ENCODE measurements at places on chromosomes 1 and 21.

GRCh38 chr1:82449506-82450057, 648.8 kb downstream of the ADGRL2 start:
- DNase-seq = no peak

DNA sequence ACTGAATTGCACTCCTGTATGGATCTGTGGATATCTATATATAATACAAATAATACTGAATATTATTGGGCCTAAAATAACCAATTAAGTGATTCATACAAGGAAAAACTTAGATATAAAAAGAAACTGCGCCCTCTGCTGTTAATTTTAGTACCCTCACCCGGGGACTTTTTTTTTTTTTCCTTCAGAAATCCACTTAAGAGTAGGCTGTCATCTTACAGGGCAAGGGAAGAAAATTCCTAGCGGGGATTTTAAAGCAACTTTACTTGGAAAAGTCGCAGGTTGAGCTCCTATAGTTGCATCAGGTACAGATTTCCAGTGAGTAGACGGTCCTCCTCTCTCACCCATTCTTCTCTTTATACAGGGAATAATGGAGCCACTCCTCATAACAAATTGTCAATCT, 1.3 kb downstream of the NTNG1 start:
- DNase-seq = peak; percentile 45

DNA sequence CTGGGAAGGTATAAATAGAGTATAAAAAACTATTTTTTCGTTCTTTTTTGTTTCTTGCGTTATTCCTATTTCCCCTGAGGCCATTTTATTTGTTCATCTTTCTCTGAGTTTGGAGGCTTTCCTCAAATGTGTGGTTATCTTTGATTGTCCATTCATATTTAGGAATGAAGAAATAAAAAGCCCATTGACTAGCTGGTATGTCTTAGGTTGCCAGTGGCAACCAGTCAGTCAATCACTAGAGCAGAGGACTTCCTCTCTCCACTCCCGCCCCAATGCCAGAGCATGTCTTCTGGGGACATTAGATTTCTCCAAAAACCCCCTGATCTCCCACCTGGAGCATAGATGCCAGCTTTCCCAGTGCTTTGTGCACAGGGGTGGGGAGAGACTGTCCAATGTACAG, 20.7 kb upstream of the FOXE3 start:
- no peak for DNase-seq

GRCh38 chr1:31166462-31166861, 73.2 kb downstream of the NKAIN1 start:
- DNase-seq = no peak

DNA sequence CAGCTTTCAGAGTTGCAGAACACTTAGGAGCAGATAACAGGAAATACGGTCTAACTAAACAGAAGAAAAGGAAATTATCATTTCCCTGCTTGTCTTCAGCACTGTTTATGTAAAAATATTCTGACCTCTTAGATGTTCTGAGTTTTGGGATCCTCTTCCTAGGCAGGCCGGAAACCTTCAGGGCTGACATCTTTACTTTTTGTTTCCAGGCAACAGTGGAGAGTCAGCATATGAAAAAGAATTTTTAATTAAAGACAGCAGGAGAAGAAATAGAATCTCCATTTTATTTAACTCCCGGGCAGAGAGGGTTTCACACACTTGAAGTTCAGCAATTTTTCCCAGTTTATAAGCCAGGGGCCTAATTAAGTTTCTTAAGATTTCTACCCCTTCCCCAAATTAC, 5.1 kb upstream of the RIPPLY3 start:
- no peak for DNase-seq

DNA sequence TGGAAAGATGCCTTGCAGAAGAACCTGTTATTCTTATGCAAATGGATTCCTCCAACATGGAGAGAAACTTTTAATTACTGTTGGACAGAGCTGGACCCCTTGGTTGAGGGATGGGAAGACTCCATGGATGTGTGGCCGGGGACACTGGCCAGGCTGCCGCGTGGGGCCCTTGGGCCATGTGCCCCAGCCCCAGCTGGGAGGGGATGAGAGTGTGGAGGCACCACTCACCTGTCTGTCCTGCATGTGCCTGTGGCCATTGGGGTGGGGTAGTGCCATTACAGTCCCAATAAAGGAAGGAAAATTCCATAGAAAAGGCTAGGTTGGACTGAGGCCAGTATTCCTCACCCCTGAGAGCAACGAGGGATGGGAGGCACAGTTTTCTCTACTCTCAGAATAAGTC, 564.5 kb upstream of the PTBP2 start:
- no peak for DNase-seq

- no peak for DNase-seq
Measured at GRCh38 chr1:205600085-205600484, 31.7 kb downstream of the ELK4 start.

- DNase-seq = no peak
Measured at GRCh38 chr1:63795455-63795854, 21.6 kb downstream of the ROR1 start.

DNA sequence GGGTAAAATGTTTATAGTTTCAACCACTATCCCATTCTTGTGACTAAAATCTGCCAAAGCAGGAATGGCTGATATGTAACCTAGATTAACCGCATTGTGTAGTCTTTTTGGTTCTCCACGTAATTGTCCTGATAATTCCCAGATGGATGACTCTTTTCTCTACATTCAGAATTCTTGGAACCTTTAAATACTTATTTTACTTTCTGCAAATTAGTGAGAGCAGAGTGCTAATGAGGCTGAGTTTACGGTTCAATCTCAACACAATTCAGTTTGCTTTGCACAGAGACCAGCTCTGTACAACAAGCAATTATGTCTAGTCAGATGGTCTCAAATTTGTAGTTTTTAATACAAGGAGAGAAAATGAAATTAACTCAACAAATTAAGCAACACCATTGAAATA, 9.1 kb downstream of the CRB1 start:
- no peak for DNase-seq

DNA sequence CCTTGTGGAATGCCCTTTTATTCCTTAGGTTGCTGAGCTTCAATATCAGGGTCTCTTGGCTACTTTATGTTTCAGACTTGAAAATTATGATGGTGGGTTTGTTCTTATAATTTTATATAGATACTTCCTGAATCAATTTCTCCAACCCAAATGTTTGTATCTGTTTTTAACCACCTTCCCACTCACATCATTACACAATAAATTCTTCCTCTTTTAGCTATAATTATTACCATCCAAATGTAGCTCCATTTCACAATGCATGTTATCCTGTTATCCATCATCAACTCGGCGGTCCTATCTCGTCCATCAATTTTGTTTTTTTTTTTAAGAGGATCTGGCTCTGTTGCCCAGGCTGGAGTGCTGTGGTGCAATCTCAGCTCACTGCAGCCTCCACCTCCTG, 357.6 kb upstream of the ZP4 start:
- no peak for DNase-seq

DNA sequence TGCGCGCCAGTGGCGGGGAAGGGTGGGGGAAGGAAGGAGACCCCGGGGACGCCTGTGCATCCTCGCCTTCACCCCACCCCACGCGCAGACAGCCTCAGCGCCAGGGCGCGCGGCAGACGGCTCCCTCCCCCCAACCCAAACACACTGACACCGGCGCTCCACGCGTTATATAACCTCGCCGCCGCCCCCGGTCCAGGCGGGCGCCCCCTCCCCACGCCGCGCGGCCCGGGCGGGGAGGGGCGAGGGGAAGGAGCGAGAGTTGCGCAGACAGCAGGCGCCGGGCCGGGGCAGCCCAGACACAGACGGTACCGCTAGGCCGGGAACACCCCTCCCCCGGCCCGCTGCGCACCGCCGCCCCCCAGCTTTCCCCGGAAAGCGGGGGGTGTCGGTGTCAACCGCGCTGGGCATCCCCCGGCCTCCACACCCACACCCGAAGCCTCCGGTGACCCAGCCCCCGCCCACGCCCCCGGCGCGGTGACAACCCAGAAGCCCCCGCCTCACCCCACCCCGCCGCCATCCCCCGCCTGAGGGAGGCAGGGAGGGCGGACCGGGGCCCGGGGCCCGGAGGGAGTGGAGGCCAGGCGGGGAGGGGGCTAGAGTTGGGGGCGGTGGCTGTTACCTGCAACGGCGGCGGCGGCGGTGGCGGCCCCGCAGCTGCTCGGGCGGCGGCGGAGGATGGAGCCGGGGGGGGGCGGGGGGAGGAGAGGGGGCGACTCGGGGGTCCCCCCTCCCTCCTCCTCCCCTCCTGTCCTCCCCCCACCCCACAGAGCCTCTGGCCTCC, 432 bp downstream of the AKT3 start:
- DNase-seq = no peak

DNA sequence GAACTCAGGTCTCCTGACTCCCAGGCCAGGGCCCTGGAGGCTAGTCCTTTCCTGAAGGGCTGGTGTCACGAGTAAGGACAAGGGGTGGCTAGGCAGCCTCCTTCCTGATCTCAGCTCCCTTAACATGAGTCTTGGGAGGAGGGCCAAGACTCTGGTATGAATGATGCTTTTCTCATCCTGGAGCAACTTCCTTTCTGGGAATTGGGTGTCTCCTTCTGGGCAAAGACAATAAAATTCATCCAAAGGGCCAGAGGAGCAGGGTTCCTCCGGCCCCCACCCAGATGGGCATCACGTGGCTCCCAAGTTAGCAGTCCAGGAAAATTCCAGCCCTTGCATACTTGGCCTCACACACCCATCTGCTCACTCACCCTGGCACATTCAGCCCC, at the start of gene FAM167B:
Gene FAM167B (plus strand): TSS at position 335 of the 386 bp plus-strand sequence. CDS start 200 bp downstream, outside the sequence.
- peak; percentile 80 for DNase-seq

DNA sequence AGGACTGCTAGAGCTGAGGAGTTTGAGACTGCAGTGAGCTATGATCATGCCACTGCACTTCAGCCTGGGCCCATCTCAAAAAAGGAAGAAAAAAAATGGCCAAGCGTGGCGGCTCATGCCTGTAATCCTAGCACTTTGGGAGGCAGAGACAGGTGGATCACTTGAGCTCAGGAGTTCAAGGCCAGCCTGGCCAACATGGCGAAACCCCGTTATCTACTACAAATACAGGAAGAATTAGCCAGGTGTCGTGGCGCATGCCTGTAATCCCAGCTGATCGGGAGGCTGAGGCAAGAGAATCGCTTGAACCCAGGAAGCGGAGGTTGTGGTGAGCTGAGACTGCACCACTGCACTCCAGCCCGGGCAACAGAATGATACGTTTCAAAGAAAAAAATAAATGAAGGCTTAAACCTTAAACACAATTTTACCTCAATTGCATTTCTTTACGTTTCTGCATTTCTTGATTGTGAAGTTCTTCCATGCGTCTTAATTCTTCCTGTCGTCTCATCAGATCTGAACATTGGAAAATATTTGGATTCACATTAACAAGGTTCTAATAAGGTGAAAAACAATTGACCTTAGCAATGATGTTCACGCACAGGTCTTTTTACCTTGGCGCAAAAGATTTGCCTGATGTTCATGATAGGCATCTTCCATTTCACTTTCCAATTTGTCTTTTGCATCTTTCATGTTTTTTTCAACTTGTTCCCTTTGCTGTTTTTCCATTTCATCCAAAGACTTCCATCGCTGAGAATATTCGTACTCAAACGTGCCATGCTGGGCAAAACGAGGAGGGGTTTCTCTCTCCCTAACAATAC, 4.2 kb downstream of the SFPQ start:
- DNase-seq = no peak

DNA sequence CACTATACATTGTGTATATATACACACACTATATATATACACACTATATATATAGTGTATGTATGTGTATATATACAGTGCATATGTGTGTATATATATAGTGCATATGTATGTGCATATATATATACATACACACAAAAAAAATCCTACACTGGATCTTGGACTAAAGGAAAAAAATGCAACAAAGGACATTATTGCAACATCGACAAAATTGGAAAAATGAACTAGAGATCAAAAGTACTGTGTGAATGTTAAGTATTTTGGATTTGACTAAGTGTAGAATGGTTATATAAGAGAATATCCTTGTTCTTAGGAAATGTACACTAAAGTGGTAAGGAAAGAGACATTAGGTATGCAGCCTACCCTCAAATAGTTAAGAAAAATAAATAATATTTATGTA, 36.5 kb downstream of the SMYD3 start:
- no peak for DNase-seq

DNA sequence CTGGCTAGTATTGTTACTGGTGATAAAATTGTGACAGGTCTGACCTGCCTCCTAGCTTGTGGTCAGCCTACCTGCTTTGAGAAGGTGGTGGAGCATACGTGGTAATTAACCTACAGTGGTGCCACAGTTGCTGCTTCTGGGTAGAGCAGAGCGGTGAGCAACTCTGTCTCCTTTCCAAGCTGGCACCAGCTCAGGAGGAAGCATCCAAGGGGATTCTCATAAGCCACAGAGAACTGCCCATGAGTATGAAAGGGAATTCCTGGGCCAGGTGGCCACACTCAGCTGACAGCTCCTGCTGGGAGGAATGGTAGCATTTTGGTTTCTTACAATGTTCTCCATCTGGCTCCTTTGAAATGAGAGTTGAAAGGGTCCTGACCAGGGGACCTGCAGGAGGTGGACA, 39.4 kb downstream of the ATP2B4 start:
- DNase-seq = no peak

DNA sequence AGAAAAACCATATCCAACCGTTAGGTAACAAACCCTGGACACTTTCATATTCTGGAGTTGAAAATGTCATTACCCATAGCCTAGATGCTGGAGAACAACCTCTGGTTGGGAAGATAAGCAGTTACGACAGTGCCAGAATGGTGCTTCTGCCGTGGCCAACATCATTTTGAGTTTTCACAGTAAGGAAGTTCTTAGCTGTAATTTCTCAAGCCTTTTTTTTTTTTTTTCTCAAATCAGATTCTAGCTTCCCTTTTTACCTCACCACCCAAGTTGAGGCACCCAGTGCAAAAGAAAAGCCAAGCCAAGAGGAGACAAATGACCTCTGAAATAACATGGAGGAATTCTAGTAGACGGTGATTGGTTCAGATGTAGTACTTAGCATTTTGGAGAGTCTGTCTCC, 21.8 kb downstream of the PPT1 start:
- no peak for DNase-seq

GRCh38 chr1:21823206-21823979, 11.3 kb downstream of the LDLRAD2 start:
- DNase-seq = no peak

DNA sequence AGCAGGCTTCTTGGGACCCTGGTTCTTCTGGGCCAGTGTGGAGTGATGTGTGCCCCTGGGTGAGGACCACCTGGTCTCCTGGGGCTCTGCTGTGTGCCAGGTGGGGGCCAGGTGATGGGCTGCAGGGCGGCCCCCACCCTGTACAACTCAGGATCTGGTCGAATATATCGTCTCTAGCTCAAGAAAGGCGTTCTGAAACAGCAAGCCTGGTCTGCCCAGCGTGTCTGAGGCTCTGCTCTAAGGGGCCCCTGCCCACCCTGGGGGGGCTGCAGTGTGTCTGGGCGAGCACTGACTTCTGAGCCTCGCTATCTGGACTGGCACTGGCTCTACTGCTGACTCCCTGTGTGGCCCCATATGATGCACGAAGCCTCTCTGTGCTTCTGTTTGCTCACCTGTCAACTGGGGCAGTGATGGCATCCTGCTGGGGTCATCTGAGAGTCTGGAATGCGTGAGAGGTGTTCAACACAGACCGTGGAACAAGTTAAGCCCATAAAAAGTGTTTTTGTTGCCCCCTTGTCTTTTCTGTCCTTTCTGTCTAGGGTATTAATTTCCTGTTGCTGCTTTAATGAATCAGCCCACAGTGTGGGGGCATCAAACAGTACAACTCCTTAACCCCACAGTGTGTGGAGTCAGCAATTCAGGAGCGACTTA, 56.0 kb upstream of the TRAPPC10 start:
- DNase-seq = no peak

GRCh38 chr1:107653005-107653404, 312.0 kb downstream of the VAV3 start:
- no peak for DNase-seq
